ENCODE measurements at places on chromosomes 11 and 22. TPM values are rescaled to one million over a fixed set of nuclear protein-coding genes. Genes with fewer than 3 reads are reported as not detected.
A peak's percentile ranks its signal among the peaks of the same experiment; 100 is the strongest.

ANO1 gene
- total RNA-seq = 41.7 TPM

DNA sequence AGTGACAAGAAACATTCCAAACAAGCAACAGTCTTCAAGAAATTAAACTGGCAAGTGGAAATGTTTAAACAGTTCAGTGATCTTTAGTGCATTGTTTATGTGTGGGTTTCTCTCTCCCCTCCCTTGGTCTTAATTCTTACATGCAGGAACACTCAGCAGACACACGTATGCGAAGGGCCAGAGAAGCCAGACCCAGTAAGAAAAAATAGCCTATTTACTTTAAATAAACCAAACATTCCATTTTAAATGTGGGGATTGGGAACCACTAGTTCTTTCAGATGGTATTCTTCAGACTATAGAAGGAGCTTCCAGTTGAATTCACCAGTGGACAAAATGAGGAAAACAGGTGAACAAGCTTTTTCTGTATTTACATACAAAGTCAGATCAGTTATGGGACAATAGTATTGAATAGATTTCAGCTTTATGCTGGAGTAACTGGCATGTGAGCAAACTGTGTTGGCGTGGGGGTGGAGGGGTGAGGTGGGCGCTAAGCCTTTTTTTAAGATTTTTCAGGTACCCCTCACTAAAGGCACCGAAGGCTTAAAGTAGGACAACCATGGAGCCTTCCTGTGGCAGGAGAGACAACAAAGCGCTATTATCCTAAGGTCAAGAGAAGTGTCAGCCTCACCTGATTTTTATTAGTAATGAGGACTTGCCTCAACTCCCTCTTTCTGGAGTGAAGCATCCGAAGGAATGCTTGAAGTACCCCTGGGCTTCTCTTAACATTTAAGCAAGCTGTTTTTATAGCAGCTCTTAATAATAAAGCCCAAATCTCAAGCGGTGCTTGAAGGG lies 6.0 kb downstream of the MALAT1 start:
- no peaks in the 10 kb centered on the region for H3K27me3 ChIP-seq
- peak overlapping the region; percentile 6 for H3K4me3 ChIP-seq
- peak overlapping the region; percentile 83 for H3K27ac ChIP-seq

DNA sequence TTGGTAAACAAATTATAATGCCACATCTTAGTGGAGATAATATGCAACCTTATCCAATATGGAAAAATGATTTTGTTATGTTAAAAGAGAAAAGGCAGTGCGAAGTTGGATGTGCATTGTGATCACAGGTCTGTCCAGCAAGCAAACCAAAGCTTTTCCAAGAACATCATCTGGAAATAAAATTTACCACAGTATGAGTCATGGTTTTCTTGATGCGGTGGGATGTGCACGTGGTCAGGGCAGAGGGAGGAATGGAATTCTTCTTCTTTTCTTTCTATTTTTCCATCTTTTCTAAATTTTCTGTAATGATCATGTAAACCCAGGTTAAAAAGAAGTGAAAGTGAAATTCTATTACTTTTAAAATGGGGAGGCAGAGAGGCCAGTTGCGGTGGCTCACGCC lies 169.8 kb downstream of the C11orf91 start:
- H3K36me3 ChIP-seq = no peaks in the 10 kb centered on the region
- H3K27ac ChIP-seq = no peak overlapping the region
- H3K4me3 ChIP-seq = no peak overlapping the region
- no peaks in the 10 kb centered on the region for H3K27me3 ChIP-seq
- H3K4me1 ChIP-seq = no peaks in the 10 kb centered on the region

- H3K4me3 ChIP-seq = peak overlapping the region; percentile 93
- DNase-seq = no peak
- peaks cover 55% of the 10 kb centered on the region for H3K4me1 ChIP-seq
- H3K36me3 ChIP-seq = peaks cover 23% of the 10 kb centered on the region
- H3K27ac ChIP-seq = peak overlapping the region; percentile 97
Measured at GRCh38 chr11:10303558-10304363, 1.1 kb upstream of the ADM start.

- no peaks in the 10 kb centered on the region for H3K27me3 ChIP-seq
- H3K27ac ChIP-seq = no peak overlapping the region
- no peak for DNase-seq
- H3K36me3 ChIP-seq = no peaks in the 10 kb centered on the region
- H3K4me3 ChIP-seq = no peak overlapping the region
- H3K4me1 ChIP-seq = no peaks in the 10 kb centered on the region
Measured at GRCh38 chr11:26909991-26910591, 83.8 kb upstream of the FIBIN start.

DNA sequence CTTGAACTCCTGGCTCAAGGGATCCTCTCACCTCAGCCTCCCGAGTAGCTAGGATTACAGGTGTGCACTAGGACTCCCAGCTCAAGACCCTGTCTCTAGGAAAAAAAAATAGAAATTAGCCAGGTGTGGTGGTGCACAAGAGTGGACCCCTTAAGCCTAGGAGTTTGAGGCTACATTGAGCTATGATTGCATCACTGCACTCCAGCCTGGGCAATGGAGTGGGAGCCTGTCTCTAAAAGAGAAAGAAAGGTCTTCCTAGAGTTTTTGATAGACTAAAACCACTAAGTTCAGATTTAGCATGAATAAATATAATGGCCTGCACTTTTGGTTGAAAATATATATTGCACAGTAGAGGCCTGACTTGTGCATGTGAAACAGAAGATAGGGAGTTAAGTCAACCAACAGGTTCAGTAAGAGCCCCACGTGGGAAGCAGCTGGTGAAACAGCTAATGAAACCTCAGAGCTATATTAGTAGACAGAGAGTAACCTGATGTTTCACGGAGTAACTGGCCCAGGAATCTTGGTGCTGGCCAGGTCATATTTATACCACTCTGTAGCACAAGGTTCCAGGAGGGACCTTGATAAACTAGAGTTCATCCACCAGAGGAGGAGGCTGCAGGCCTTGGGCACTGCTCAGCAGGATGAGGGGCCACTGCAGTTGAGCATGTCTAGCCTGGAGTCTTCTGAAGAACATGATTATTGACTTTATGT lies 4.6 kb upstream of the MICAL3 start:
- no peaks in the 10 kb centered on the region for H3K36me3 ChIP-seq
- H3K4me3 ChIP-seq = no peak overlapping the region
- no peak for DNase-seq
- H3K27ac ChIP-seq = no peak overlapping the region
- peaks cover 29% of the 10 kb centered on the region for H3K4me1 ChIP-seq

DNA sequence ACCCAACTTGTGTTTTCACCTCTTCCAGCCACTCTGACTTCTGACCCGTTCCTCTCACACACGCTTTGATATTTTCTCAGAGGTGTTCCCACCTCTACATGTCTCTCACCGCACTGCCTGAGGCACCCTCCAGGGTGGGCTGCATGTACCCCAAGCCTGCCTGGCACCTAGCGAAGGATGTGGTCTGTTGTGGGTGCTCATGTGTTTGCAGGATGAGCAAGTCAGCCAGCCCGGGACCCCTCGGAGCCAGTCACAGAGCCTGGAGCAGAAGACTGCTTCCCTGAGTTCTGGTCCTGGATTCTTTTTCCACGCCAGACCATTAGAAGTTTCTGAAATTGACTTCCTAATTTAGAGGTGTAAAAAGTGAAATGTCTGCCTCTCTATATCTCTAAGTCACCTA lies 3.8 kb downstream of the GTSE1 start:
- H3K27ac ChIP-seq = no peak overlapping the region
- H3K36me3 ChIP-seq = peaks cover 32% of the 10 kb centered on the region
- H3K4me3 ChIP-seq = no peak overlapping the region

DNA sequence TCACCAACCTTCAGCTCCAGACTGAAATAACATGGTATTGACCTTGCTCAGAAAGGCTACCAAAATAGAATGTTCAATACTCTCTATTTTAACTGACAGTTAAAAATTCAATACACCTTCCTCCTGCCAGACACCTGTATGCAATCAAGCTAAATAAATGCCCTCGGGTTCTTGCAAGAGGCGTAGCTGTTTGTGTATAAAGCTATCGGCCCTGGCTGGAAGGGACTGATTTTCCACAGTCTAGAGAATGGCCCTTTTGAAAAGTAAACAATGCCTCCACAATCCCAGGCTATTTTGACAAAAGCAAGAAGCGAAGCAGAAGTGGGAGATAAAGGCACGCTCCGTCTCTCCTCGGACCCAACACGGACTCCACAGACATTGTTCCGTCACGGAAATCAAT lies 791.2 kb downstream of the BRD1 start:
- DNase-seq = no peak
- no peaks in the 10 kb centered on the region for H3K36me3 ChIP-seq
- H3K4me3 ChIP-seq = no peak overlapping the region
- peaks cover 15% of the 10 kb centered on the region for H3K27me3 ChIP-seq
- no peaks in the 10 kb centered on the region for H3K4me1 ChIP-seq
- no peak overlapping the region for H3K27ac ChIP-seq

DBX1 gene
- total RNA-seq = not detected

SMIM35 gene
- not detected for total RNA-seq

GRCh38 chr11:84164728-84165127 lies 878.6 kb upstream of the CCDC90B start:
- no peaks in the 10 kb centered on the region for H3K27me3 ChIP-seq
- DNase-seq = no peak
- H3K27ac ChIP-seq = no peak overlapping the region
- H3K36me3 ChIP-seq = no peaks in the 10 kb centered on the region

HDAC10 gene
- 67.5 TPM for total RNA-seq

DNA sequence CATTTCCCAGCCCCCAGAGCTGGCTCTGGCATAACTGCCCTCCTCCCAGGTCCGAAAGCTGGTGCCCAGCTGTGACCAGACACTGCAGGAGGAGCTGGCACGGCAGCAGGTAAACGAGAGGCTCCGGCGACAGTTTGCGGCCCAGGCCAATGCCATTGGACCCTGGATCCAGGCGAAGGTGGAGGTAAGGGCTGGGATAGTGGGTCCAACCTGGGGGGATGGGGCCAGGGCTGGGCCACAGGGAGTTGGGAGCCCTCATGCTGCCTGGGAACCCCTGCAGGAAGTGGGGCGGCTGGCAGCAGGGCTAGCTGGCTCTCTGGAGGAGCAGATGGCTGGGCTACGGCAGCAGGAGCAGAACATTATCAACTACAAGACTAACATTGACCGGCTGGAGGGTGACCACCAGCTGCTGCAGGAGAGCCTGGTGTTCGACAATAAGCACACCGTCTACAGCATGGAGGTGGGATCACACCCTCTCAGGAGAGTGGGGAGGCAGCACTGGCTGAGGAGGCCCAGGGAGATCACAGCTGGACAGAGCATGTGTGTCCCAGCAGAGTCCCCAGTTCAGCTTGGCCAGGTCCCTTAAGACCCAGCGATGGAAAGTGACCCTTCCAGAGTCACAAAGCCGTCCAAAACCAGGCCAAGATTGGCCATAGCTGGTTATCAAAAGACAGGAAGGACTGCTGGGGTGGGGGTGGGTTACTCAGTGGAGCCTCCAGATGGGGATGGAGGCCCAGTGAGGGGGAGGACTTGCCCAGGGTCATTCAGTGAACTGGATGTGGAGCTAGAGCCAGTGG lies 7.0 kb downstream of the CTSF start:
- H3K36me3 ChIP-seq = no peaks in the 10 kb centered on the region
- H3K27me3 ChIP-seq = no peaks in the 10 kb centered on the region
- H3K4me1 ChIP-seq = no peaks in the 10 kb centered on the region
- no peak overlapping the region for H3K27ac ChIP-seq
- DNase-seq = no peak

GRCh38 chr22:39560127-39560526 lies 10.4 kb upstream of the CACNA1I start:
- no peaks in the 10 kb centered on the region for H3K36me3 ChIP-seq
- H3K27me3 ChIP-seq = peaks cover 10% of the 10 kb centered on the region
- no peak overlapping the region for H3K27ac ChIP-seq
- H3K4me3 ChIP-seq = no peak overlapping the region
- H3K4me1 ChIP-seq = peaks cover 8% of the 10 kb centered on the region

ZC3H7B gene
- 42.0 TPM for total RNA-seq

- no peak overlapping the region for H3K27ac ChIP-seq
- DNase-seq = no peak
- no peaks in the 10 kb centered on the region for H3K27me3 ChIP-seq
- no peak overlapping the region for H3K4me3 ChIP-seq
Measured at GRCh38 chr11:70532066-70532440, 133.7 kb downstream of the CTTN start.

RIC3 gene
- not detected for total RNA-seq

DNA sequence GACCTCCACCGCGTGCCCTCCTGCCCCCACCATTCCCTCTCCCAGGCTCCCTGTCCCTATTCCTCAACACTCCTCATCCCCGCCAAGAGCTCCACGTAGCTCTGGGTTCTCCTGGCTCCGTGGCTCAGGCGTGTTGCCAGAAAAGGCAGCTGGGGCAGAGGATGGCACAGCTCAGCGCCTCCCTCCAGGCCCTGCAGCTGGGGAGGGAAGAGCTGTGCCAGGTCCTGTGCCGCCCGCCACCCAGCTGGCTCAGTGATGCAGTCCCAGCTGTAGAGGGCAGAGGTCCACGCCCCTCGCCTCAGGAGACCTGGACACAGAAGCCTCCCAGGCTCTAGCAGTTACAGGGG lies 4.2 kb downstream of the ARHGAP1 start:
- no peak overlapping the region for H3K4me3 ChIP-seq
- no peaks in the 10 kb centered on the region for H3K4me1 ChIP-seq
- no peak overlapping the region for H3K27ac ChIP-seq

- no peaks in the 10 kb centered on the region for H3K36me3 ChIP-seq
- no peak overlapping the region for H3K27ac ChIP-seq
- no peak for DNase-seq
- H3K4me3 ChIP-seq = no peak overlapping the region
Measured at GRCh38 chr11:32266601-32267000, 168.7 kb downstream of the WT1 start.

SLC5A4 gene
- 0.22 TPM for total RNA-seq

DEUP1 gene
- not detected for total RNA-seq

DNA sequence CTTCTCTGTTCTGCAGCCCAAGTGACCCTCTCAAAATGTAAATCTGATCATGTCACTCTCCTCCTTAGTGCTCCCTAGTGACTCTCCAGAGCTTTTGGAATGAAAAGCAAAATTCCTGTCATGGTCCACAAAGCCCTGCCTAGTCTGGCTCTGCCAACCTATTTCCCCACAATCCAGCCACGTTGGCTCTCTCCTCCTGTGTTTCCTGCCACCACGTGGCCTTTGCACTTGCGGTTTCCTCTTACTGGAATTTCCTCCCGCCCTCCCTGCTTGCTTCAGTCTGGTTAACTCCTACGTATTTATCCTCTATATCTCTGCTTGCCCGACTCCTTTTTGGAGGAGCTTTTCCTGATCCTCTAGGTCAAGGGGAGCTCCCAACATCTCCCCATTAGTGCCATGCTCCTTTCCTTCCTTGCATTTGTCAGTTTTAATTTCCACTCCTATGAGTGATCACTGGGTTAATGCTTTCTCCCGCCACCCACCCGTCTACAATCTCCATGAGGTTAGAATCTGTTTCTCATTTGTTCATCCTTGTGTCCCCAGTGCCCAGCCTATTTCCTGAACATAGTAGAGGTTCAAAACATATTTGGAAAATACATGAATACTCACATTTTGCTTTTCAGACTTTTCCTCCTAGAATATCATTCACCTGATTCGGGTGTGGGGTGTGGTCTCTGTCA lies 11.5 kb downstream of the NNMT start:
- no peak overlapping the region for H3K27ac ChIP-seq
- H3K4me1 ChIP-seq = no peaks in the 10 kb centered on the region
- no peaks in the 10 kb centered on the region for H3K36me3 ChIP-seq
- H3K4me3 ChIP-seq = no peak overlapping the region

SCN4B gene
- total RNA-seq = 0.32 TPM

IRAG1 gene
- total RNA-seq = 3.7 TPM

Measured in HCT116 (cell line).